ENCODE measurements at places on chromosomes 6 and 20.

GRCh38 chr6:106670236-106670635, 40.9 kb downstream of the QRSL1 start:
- no peak for DNase-seq

- no peak for DNase-seq
These were observed 34.8 kb downstream of the NR2E1 start for GRCh38 chr6:108200631-108201030.

DNA sequence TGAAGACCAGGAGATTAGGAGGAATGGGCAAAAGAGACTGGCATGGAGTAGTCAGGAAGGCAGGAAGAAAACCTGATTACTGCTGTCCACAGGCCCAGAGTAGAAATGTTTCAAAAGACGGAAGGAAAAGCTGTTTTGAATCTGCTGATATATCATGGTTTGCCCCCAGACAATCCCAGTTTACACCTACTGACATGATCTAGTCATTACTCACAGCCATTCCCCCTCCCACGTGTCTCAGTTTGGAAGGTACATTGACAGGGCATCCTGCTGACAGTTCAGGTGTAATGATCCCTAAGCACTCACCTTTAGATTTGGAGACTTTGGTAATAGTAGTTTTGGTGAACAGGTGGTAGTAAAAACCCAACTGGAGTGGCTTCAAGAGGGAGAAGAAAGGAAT, 9.8 kb upstream of the TXNDC5 start:
- DNase-seq = no peak

- DNase-seq = no peak
These were observed 53.8 kb upstream of the HDAC2 start for GRCh38 chr6:114024746-114025145.

DNA sequence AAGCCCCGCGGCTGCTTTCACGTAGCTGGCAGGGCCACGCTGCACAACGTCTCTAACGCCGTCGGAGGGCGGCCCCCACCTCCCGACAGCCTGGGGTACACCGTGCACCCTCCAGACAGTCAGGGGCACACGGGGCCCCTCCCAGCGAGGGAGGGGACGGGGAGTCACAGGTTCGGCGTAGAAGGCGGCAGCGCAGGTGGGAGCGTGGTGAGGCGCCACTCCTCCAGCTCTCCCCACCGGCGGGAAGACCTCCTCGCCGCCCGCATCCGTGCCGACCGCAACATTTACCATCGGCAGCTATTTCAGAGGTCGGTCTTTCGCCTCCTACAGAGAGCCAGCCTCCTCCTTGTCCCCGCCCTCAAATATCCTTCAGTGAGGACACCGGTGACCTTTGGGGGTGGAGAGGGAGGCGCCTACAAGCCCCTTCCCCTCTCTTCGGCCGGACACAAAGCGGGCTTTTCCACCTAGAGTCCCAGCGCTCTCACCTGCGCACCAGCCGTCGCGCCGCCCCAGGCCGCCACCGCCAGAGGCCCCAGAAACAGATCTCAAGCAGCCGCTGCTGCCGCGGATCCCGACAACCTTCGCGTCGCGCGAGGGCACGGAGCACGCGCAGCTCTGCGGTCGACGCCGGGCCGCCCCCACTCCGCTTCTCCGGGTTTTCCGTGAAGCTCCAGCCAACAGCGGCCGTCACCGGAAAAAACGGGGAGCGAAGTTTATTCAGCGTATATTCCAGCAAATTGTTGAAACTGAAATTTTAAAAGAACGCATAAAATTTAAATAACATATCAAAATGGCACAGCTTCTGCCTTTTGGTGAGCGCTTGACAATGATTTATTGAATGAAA, at the start of gene MKKS:
TSS of gene MKKS (minus strand) at position 600 of the 844 bp plus-strand sequence. CDS start 20,708 bp downstream, outside the sequence.
- peak; percentile 66 for DNase-seq

DNA sequence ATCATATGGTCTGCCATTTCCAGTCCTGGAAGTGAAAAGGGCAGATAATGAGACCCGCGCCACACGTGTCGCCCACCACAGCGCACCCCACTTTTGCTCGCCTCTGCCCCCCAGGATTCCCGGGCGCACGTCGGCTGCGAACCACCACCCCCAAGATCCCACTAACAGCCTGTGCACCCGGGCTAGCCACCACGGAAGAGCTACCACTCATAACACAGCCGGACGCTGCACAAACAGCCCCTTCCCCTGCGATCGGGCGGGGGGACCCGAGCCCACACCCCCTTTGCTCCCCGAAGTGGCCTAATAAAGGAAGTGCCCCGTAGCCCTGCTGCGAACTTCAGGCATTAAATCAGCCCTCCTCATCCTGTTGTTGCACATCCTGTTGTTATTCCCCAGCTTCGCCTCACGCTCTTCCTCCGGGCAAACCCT, 506 bp downstream of the CITED2 start:
- DNase-seq = no peak

DNA sequence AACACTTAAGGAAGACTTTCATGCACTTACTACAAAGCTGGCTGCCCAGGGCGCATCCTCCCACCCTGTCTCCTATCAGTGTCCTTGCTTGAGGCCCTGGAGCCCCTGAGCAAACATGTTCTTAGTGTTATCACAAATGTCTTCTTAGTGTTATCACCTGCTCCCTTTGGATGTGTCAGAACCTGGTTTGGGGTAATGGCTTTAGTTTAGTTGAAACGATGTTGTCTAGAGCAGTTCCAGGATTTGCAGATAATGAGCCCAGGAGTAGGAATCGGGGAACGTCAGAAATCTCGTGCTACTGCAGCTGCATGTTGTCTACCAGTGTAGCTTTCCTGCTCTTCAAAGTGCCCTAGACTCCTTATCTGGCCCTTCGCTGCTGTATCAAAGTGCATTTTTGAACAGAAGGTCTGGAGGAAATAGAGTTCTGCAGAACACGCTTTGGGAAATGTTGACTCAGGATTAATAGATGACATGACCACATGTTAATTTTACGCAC, 69.6 kb downstream of the PHACTR2 start:
- DNase-seq = no peak

GRCh38 chr20:64048402-64049044, 916 bp downstream of the SOX18 start:
- no peak for DNase-seq

DNA sequence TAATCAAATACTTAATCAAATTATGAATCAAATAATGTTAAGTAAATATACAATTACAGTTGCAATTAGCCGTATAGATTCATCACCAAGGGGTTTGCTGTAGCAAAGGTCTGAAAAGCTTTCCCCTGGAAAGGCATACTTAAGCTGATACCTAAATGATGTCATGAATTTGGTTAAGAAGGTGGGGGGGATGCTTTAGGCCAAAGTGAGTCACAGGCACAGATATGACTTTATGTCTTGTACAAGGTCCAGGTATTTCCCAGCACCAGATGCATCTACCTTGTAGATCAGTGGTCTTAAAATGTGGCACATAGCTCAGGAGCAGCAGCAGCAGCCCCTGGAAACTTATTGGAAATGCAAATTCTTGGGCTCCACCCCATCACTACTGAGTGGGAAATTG, 557.3 kb upstream of the CDH4 start:
- DNase-seq = no peak

DNA sequence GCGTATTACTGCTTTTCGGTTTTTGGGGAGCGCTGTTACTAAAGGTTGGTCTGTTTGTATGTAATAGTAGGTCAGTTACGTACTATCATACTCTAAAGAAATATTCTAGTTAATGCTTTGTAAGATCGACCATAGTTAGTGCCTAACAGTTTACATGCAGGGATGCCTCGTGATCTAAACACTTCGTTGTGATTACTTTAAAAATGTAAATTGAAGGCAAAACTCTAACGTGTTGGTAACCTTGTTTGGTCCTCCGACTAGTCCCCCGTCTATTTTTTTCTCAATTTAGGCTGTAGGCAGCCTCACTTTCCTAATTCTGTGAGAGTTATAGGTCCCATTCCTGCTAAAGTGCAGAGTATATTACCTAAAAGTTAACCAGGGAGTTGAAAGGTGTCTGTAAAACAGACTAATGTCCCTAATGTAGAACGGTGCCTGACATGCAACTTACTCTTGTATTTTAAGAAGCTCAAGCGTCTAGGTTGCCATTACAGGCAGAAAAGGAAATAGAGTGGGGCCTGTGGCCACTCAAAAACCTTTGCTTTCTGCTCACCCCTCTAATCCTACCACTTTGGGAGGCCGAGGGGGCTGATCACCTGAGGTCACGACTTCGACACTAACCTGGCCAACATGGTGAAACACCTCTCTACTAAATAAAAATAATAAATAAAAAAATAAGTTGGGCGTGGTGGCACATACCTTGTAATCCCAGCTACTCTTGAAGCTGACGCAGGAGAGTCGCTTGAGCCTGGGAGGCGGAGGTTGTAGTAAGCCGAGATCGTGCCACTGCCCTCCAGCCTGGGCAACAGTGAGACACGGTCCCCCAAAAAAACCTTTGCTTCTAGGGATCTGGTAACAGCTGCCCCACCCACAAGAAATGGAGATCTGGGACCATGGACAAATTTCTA, 37.8 kb downstream of the HFE start:
- DNase-seq = no peak

DNA sequence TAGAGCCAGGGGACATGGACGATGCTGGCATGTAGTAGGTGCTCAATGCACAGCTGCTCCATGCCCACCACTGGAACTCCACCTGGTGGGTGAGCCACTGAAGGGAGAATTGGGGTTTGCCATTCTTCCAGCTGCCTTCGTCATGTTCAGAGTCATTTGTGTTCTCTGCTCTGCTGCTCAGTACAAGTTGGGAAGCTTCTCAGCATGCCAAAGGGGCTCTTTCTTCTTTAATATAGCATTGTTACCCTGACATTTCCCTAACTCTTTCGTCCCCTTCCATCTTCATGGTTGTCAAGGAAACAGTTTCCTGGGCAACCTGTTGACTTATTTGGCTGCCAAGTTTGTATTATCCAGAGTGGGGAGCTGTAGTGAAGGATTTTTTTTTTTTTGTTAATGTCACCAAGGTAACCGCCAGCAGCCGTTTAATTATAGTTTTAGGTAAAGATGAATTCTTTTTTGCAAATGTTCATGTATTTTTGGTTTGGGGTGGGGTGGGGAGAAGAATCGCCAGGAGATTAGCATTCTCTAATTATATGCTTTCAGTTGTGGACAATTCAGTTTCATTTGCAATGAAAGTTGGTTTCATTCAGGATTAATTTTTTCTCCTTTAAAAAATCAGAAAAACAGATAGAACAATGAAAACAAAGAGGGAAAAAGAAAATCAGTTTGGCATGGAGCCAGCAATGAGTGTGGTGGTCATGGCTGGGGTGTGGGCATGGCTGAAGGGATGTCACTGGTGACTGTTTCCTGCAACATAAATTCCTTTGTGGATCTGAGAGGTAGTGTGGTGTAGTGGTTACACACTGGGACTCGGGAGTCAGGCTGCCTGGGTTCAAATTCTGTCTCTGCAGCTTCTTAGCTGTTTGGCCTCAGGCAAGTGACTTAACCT, 73.0 kb upstream of the KCNG1 start:
- DNase-seq = no peak

- no peak for DNase-seq
These were observed 94.2 kb downstream of the FYN start for GRCh38 chr6:111779031-111779430.

Measured in GM12892 (cell line).